Activated CD8-positive, alpha-beta memory T cell treated with anti-CD3 and anti-CD28 coated beads for 4 hours (primary cell): ENCODE measurements at places on chromosomes 12 and 14.

DNA sequence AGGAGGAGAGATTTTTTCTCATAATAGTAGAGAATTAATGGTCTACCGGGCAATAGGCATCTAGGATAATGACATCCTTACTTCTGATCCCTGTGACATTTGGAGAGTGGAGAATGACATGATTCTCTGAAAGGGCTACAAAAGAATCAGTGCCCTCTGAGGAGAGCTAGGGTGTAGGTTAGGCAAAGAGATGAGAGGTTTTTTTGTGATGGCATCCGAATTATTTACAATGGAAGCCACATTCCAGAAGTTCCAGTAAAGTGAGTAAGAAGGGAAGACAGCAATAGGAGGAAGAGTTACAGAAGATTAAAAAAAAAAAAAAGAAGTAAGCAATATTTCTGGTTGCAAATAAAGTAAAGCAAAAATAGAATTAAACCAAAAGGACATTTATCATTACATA lies 478.0 kb downstream of the RMST start:
- DNase-seq = no peak

DNA sequence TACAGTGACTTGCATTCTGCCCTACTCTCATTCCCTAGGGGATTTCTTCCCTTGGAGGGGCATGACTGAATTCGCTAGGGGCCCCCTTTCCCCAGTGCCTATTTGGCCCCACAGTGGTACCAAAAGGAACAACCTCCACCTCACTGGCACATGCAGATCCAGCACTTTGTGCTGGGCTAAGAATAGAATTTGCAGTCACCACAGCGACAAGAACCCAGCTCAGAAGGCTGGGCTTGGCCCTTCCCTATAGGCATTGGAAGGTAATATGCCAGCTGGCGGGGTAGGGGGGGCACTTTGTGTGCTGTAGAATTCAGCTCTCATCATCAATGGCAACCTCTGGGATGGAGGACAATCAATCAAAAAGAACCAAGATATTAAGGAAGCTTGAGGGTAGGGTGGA lies 13.9 kb downstream of the BAZ2A start:
- no peak for DNase-seq

DNA sequence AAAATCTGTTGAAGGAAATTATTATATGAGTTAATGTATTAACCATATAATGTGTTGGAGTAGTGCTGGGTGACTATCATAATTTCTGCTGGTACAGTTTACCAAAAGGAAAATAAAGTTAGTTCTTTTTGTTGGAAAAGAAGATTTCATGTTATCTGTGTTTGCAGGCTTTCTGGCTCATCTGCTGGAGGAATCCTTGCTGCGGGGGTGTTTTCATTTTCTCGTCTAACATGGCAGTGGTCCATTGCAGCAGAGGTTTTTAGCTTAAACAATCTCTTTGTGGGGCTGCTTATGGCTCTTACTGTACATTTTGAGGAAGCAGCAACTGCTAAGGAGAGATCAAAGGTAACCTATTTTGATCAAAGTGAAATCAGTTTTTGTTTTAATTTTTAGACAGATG lies 24.1 kb downstream of the TMEM260 start:
- DNase-seq = no peak

GRCh38 chr12:112908548-112908947 lies 1.8 kb downstream of the OAS1 start:
- no peak for DNase-seq

GRCh38 chr12:21906919-21907493 lies 34.2 kb downstream of the ABCC9 start:
- no peak for DNase-seq
